Stimulated activated CD4-positive, alpha-beta T cell treated with anti-CD3 and anti-CD28 coated beads, TNF-alpha, amount 100 ng/mL, for 1 hour (primary cell): ENCODE measurements at places on chromosomes 13 and 19.

DNA sequence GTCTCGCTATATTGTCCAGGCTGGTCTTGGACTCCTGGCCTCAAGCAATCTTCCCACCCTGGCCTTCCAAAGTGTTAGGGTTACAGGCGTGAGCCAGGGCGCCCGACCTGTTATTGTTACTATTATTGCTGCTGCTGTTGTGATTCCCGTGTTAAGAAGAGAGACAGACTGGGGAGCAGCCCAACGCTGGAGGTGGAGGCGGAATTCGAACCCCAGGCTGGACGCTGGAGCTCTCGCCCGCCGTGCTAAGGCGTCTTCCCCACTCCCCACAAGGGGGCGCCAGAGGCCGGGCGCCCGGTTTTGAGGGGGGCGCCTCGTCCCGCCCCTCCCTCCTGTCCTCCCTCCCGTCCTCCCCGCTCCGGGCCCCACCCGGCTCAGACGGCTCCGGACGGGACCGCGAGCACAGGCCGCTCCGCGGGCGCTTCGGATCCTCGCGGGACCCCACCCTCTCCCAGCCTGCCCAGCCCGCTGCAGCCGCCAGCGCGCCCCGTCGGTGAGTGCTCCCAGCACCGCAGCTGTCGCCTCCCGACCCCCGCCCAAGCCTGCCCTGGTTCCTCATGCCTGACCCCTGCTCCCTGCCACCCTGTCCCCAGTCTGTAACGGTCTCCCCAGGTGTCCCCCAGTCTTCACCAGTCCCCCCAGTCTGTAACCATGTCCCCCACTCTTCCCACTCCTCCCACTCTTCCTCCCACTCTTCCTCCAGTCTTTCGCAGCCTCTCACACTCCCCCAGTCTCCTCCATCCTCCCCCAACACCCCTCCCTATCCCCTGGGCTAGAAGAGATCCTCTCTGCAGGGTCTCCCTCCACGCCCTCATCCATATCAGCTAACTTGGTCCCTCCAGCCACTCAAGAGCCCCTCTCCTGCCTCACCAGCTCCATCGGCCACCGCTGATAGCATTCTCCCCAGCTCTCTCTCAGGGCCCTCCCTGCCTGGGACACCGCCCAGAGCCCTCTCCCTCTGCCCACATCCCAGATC lies at the start of gene EHD2:
Gene EHD2 (plus strand): TSS at position 377 of the 976 bp plus-strand sequence. CDS start 3,191 bp downstream, outside the sequence.
- no peak for DNase-seq

- no peak for DNase-seq
Observed at GRCh38 chr13:79987323-79987722, 353.6 kb downstream of the SPRY2 start.

GRCh38 chr13:98393873-98394272 lies 183.0 kb downstream of the STK24 start:
- DNase-seq = no peak

GRCh38 chr19:51000981-51001380 lies 423 bp downstream of the KLK8 start:
- DNase-seq = no peak

DNA sequence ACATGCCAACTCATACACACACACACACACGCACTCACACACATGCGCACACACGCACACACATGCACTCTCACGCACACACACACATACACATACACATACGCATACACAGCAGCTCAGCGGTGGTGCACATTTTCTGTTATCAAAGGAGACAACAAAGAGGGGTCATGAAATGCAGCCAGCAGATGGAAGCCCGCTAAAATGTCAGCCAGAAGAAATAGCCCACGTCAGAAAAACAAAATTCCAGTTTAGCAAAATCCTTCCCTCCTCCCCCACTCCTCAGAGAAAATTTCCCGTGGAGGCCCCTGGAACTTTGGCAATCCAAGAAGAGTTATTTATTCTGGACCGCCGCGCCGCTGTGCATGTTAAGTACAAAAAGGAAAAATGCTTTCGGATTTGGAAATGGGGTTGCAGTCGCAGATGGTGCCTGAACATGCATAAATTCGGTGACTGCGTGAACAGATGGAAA lies 114.6 kb upstream of the VSTM2B start:
- DNase-seq = no peak

DNA sequence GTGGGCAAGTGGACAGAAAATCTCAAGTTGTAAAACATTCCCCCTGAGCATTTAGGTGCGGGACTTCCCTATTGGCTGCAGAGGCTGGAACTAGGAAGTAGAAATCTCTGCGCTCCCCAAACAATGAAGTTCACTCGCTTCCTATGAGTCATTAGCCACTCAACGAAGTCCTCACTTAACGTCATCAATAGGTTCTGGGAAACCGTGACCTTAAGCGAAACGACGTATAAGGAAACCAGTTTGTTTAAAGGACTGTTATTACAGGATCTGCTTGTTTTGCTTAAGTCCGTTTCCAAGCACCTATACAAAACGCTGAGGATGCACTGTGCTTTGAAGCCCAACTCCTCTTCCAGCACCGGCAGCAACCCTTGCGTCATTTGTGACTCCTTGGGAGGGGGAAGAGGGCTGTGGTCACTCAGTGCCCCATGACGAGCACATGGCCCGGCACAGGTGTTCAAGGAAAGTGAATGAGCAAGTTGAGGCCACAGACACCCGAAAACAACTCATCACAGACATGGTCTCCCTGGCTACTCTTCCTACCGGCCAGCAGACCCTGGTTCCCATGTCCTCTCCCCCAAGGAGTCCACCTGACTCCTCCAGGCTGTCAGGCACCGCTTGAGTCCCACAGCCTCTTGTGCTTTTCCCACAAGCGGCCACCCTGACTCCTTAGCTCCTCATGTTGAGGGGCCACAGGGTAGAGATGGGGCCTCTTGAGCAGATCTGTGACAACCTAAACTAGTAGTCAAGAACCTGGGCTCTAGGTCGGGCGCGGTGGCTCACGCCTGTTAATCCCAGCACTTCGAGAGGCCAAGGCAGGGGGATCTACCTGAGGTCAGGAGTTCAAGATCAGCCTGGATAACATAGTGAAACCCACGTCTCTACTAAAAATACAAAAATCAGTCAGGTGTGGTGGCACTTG lies 4.8 kb downstream of the RPS16 start:
- DNase-seq = no peak

GRCh38 chr13:94312511-94313216 lies 166.8 kb downstream of the DCT start:
- DNase-seq = no peak

- DNase-seq = no peak
Observed at GRCh38 chr13:59745392-59745788, 418.3 kb downstream of the DIAPH3 start.

GRCh38 chr19:45110851-45111266 lies 17.9 kb downstream of the PPP1R37 start:
- no peak for DNase-seq

- no peak for DNase-seq
Observed at GRCh38 chr13:73861136-73861535, 273.1 kb downstream of the KLF12 start.

GRCh38 chr13:31301119-31301518 lies 101.3 kb downstream of the B3GLCT start:
- no peak for DNase-seq

GRCh38 chr19:8116437-8117293 lies 32.7 kb downstream of the FBN3 start:
- no peak for DNase-seq

DNA sequence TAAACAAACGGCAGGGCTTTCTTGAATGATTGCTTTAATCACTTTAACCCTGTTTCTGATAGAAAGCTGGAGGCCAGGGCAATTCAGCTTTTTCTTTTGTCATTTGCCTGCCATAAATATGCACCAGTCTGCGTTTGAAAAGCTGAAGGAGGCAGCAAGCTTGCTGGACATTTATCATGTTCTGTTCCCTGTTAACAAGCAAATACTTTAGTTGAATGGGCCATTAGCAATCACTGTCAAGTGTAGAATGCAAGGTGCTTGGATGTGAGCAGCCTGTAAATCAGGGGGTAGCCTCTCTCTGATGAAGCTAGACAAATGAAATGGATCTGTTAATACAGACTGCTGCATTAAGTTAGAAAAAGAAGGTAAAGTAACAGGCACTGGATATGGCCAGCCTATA lies 7.6 kb downstream of the EFNB2 start:
- no peak for DNase-seq

DNA sequence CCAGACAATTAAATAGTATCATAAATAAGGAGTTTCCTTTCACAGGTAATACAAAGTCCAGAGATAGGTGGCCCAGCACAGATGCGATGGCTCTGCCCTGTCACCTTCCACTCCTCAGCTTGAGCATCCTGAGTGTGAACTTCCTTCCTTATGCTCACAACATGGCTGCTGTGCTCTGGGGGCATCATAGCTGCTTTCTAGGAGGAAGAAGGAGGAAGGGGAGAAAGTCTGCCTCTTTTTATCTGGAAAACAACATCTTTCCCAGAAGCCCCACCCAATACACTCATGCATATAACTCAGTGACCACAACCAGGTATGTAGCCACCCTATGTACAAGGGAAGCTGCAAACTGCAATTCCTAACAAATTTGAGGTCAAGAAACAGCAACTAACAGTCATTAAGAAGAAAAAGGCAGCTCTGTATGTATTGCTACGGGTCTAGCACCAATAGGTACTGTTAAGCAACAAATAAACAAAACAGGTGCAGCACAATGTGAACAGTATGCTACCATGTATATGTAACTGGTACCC lies 201.2 kb upstream of the UBL3 start:
- no peak for DNase-seq
